ENCODE measurements at places on chromosomes 6 and 20. TPM values are rescaled to one million over a fixed set of nuclear protein-coding genes. Genes with fewer than 3 reads are reported as not detected.

Gene PNLDC1
- total RNA-seq = 0.51 TPM

Gene CRISP2
- total RNA-seq = not detected

Gene PIGU
- 7.8 TPM for total RNA-seq

Gene MCM8
- total RNA-seq = 6.8 TPM

Gene ADGRG6
- total RNA-seq = 43.4 TPM

Gene CAPN11
- total RNA-seq = 2.2 TPM

Gene FERMT1
- 0.28 TPM for total RNA-seq

Gene ULBP2
- total RNA-seq = 3.7 TPM

Gene HLA-DRA
- not detected for total RNA-seq

Gene OXT
- not detected for total RNA-seq

Gene AHI1
- 14.1 TPM for total RNA-seq

Gene GJE1
- total RNA-seq = not detected

Gene MYB
- total RNA-seq = 0.19 TPM

Gene BFSP1
- total RNA-seq = 1.9 TPM

Gene UBD
- 5.8 TPM for total RNA-seq

Gene HDDC2
- total RNA-seq = 10.7 TPM

Gene PDE10A
- total RNA-seq = 12.2 TPM

Gene ESR1
- not detected for total RNA-seq

Gene FABP7
- not detected for total RNA-seq

Gene FAXC
- 0.34 TPM for total RNA-seq

Gene AIF1
- total RNA-seq = not detected

Gene KIAA0408
- not detected for total RNA-seq

Gene AK9
- 13.1 TPM for total RNA-seq

Gene UQCC2
- 9.4 TPM for total RNA-seq

Gene CTAGE9
- total RNA-seq = not detected

Gene SLC32A1
- total RNA-seq = not detected

Gene TUBB2B
- 6.7 TPM for total RNA-seq

Gene CNKSR3
- 15.5 TPM for total RNA-seq

Gene FOXS1
- total RNA-seq = 0.09 TPM

Gene MAP3K5
- total RNA-seq = 5.8 TPM

Gene ACAT2
- 40.2 TPM for total RNA-seq

Gene ID4
- 0.85 TPM for total RNA-seq

Gene KCNK15
- 0.17 TPM for total RNA-seq

Gene HAO1
- total RNA-seq = not detected

Gene RFX6
- not detected for total RNA-seq

Gene DEFB132
- not detected for total RNA-seq

Gene PRRT1
- total RNA-seq = not detected

Gene TGM3
- total RNA-seq = not detected
